Activated naive CD4-positive, alpha-beta T cell treated with Interleukin-2 at 50 U/mL for 16 hours (primary cell): ENCODE measurements at places on chromosomes 12 and 14.

- no peak for DNase-seq
These were observed 70.7 kb downstream of the TAOK3 start for GRCh38 chr12:118302053-118302452.

DNA sequence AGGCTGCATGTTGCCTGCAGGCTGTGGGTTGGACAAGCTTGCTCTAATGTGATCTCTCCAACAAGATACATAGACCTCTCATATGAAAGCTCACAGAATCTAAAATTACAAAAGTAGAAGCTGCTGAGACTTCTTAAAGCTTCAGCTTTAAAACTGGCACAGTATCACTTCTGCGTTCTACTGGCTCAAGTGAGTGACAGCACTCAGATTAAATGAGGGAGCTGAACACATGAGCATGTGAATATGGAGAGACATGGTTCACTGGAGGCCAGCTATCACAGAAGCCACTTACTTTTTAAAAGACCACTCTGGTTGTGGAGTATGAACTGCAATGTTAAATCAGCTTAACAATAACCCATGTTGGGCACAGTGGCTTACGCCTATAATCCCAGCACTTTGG is 29.1 kb upstream of the ANO6 start:
- DNase-seq, result no peak

DNA sequence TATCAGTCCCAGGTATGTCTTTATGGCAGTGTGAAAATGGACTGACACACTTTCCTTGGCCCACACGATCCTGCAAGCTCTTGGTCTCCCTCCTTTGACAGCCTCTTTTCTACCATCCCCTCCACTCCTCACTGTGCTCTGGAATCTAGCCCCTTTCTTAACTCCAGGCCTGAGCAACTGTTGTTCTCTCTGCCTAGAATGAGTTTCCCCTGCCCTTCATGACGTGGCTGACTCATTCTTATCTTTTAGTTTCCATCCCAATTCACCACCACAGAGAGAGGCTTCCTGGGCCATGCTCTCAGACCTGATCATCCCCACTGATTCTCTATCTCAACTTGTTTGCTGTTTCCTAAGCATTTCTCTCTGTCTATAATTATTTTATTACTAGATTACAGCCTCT is 157.4 kb upstream of the HMGA2 start:
- no peak for DNase-seq

DNA sequence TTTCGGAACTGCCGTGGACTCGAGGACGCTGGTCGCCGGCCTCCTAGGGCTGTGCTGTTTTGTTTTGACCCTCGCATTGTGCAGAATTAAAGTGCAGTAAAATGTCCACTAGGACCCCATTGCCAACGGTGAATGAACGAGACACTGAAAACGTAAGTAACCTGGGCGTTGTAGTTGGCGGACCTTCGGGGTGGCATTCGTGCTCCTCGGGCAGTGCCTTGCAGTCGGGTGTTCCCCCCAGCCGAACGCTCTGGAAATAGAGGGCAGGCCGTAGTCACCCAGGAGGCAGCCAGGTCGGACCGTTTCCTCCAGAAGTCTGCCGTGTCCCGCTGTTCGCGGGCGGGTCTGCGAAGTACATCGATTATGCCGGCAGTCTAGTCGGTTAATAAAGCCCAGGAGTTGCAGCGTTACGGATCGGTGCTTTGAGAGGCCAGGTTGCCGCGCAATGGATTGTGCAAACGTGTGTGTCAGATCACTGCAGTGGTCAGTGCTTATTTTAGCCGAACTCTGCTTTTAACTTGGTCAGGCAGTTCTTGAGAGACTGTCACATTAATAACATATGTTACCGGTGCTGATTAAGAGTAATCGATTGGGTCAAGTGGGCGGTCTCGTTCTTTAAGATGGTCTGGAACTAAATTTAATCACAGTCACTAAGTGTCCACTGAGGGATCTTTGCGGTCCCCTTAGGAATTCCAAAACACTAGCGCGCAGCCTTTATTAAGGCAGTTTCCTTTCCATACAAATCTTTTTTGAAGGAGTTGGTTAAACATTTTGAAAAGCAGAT is 906 bp downstream of the MARK3 start:
- DNase-seq, result peak; percentile 38

- DNase-seq, result no peak
These were observed 161.2 kb downstream of the DAD1 start for GRCh38 chr14:22427771-22428231.

GRCh38 chr12:128449146-128449894 is 182.3 kb downstream of the TMEM132C start:
- no peak for DNase-seq

DNA sequence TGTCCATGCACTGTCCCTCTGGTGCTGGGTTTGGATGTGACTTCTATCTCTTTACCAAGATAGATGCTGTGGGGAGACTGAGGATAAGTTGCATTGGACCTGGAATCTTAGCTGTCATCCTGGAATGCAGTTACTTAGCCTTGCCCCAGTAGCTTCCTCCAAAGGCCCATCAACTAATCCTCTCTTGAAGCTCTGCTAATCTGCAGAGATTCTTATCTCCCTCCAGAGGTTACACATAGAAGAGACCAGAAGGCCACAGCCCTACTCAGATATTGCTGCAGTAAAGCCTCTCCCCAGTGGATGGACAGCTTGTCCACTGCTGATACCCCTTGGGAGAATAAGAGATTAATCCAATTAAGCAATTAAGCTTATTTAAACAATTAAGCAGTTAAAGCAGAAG is 867.2 kb downstream of the BCL11B start:
- DNase-seq, result no peak

GRCh38 chr14:104195878-104196277 is 57.5 kb downstream of the KIF26A start:
- DNase-seq, result no peak

DNA sequence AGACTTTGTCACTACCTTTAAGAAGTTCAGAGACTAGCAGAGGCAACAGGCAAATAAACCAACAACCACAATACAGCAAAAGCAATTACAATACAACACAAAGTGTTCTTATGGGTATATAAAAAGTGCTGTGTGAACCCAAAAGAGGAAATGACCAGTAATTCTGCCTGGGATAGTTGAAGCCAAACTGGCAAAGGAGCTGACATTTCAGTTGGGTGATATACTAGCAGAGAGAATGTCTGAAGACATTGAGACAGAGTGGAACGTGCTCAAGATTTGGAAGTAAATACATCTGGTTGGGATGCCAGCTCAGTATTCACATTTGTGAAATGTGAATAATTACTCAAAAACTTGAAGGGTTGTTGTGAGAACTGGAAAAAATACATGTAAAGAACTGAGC is 80.6 kb upstream of the GTF2A1 start:
- DNase-seq, result no peak
